SHP77 (cell line): ENCODE measurements at places on chromosomes 1 and 21.
A peak's percentile ranks its signal among the peaks of the same experiment; 100 is the strongest.

- no peak for DNase-seq
Measured at GRCh38 chr1:38076455-38076854, 29.9 kb upstream of the POU3F1 start.

DNA sequence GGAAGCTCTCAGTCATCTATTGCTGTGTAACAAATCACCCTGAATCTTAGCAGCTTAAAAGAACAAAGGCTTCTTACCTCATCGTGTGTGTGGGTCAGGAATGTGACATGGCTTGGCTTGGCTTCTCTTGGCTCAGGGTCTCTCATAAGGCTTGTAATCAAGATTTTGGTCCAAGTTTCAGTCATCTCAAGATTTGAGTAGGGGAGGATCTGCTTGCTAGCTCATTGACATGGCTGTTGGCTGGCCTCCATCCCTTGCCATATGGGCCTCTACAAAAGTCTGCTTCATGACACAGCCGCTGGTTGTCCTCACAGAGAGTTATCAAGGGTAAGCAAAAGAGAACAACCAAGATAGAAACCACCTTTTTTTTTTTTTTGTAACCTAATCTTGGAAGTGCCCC is 207.7 kb downstream of the PTPRC start:
- DNase-seq = no peak

DNA sequence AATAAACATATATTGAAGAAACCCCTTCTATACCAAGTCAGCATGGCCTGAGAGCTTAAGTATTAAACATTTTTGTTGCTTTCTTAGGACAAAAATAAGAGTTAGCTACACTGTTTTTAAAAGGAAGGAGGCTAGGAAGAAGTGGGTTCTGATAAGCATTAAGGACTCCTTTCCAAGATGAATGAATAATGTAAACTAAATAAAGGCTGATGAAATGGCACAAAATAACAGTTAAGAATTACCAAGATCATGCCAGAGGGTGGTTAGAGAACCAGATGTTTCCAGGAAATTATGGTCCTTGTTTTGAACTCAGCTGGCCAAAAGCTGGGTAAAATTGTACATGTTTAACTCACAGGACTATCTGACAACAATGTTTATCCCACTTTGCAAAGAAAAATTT is 114.1 kb upstream of the ETS2 start:
- no peak for DNase-seq

DNA sequence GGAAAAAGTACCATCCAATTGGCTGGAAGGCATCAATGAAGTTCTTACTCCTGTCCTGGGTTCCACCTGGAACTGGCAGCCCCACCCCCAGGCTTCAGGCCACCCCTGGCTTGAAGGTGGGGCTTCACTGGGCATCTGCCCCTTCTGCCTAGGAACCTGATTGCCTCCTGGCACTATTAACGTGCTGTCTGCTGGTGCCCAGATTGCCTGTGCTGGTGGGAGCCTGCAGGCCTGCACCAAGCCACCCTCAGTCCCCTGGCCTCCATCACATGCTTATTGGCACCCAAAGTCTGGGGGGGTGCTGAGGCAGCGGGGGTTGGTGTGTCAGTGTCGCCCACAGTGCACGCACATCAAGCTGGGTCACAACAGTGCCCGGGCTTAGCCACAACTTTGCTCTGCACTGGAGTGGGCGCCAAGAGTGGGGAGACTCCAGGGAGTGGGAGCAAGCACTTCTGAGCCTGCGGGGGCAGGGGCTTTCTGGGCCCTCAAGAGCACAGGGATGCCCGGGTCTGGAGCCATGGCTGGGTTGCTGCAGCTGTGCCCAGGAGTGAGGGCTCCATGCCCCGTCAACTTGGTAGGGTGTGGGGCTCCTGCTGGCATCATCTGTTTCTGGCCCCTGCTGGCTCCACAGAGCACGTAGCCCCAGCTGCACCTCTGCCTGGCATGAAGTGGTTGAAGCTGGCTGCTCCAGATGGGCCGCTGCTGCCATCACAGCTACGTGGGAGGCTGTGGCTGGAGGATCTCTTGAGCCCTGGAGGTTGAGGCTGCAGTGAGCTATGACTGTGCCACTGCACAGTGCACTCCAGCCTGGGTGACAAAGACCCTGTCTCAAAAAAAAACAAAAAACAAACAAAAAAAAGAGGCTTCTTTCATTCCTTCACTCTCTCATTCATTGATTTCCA is 4.1 kb upstream of the LSM10 start:
- peak; percentile 90 for DNase-seq

DNA sequence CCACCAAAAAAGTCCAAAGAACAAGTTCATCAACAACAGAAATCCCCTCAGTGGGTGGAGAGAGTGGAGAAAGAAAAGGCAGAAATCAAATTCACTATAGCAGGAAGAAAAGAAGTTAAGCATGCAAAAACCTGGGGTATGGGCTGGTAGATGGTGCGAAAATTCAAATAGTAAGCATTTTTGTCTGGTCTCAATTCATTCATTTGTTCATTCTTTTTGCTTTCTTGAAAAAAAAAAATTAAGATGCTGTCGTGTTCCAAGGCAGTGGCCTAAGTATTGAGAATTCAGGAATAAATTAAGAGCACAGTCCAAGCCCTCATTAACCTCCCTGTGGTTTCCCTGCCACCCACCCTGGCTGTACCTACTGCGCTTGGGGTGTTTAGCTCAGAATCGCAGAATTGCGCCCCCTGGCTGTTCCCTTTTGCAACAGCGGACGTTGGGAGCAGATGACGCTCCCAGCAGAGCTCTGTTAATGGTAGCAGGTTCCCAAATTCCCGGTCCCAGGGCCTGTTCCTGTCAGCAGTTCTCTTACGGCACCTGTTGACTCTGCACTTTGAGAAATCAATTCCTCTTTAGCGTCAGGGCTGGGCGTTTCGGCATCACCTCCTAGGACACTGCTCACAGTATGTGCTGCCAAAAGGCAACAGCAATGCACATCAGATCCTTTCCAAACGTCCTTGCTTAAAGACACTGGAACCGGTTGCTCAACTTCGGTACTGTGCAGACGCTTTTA is 34.0 kb upstream of the SSX2IP start:
- no peak for DNase-seq

DNA sequence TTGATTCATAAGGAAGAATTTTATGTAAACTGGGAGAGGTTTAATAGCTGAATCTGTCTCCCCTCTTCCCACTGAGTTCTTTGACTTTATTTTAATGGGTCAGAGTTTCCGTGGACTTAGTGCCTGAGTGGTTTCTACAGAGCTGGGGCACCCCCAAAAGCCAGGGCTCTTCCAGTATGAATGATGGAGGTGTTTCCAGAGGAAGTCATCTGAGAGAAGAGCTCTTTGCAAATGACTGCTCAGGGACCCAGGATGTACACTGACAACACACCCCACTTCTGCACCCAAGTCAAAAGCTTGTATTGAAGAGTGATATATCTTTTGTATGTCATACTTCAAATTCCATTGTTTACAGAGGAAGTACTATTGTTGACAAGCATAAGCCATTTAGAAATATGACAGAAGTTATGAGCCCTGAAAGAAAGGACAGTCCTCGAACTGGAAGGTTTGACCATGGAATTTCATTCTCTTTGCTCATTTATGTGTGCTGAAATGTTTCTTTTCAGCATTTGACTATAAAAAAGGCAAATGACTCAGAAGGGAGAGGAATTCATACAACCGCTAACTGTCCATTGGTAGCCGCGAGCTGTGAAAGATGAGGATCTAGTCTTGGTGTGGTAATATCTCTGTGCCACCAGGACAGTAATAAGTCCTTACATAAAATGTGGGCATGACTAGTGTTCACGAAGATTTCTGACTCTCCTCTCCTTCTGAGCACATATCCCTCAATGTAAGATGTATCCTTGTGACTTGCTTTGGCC is 25.4 kb upstream of the LMX1A start:
- no peak for DNase-seq

GRCh38 chr1:26739329-26739914 is 43.6 kb downstream of the ARID1A start:
- DNase-seq = no peak

GRCh38 chr1:117826540-117827078 is 102.8 kb downstream of the GDAP2 start:
- no peak for DNase-seq

DNA sequence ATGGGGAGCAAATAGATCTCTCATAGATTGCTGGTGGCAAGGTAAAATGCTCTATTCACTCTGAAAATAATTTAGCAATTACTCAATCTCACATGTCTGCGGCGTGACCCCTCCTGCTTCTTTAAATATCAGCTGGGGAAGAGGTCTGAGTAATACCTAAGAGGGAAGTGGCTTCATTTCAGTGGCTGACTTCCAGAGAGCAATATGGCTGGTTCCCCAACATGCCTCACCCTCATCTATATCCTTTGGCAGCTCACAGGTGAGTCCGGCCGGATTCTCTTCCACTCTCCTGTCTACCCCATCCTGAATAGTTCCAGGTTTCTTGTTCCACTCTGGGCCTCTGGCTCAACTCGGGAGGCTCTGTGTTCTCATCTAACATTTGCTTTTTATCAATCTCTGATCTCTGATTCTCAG is at the start of gene SLAMF7:
Gene SLAMF7 (plus strand): TSS at position 150 of the 414 bp plus-strand sequence. CDS start 55 bp downstream, at position 205.
- DNase-seq = no peak
